ENCODE measurements at places on chromosomes 12 and 14.

DNA sequence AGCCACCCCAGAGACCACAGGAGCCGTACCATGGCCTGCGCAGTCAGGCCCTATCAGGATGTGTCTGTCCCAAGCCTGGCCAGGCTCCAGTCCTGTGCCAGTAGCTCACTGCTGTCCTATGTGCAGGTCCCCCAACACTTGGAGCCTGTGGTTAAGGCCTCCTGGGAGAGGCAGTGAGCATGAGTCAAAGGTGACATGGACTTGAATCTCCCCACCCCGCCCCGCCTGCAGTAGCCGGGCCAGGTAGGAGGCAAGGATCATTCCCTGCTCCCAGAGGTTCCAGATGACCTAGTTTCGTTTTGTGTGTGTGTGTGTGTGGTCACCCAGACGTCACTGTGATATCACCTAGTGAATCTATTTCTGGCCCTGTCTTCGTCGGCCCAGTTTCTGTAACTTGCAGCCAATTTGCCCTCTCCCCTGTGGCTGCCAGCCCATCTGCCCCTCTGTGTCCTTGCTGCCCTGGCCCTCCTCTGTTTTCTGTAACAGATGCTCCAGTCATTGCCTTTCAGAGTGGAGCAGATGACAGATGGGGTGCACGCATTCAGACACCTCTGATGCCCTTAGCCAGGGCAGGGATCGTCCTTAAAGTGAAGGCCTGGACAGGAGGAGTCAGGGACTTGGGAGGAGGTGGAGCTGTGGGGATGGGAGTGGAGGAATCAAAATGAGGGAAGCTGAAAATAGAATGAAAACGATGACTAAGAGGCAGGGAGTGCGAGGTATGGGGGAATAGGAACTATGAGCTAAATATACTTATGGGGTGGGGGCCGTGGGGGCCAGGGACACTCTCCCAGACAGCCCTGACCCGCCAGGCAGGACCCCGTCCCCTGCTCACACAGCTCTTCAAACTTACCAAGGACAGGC lies 37.4 kb downstream of the SLC6A12 start:
- no peak for DNase-seq

- DNase-seq: no peak
Measured at GRCh38 chr14:95659990-95660385, 26.2 kb upstream of the TCL1B start.

DNA sequence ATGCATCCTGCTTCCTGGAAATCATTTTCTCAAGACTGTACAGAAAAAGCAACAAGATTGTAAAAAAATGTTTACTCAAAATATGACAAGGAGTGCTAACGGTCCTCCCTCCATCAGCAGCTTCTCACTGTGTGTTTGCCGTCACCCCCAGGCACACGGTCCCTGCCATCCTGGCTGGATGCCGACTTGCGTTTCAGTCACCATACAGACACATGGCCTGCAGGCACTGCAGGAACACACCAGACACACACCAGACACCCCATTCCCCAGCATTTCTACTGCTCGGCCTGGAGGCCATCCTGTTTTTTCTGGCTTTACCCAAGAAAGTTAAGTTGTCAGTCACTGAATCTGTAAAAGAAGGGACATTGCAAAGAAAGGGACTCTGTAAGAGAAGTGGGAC lies 10.8 kb downstream of the KCNK10 start:
- DNase-seq: no peak

GRCh38 chr14:51180577-51180976 lies 59.5 kb upstream of the TMX1 start:
- DNase-seq: no peak

DNA sequence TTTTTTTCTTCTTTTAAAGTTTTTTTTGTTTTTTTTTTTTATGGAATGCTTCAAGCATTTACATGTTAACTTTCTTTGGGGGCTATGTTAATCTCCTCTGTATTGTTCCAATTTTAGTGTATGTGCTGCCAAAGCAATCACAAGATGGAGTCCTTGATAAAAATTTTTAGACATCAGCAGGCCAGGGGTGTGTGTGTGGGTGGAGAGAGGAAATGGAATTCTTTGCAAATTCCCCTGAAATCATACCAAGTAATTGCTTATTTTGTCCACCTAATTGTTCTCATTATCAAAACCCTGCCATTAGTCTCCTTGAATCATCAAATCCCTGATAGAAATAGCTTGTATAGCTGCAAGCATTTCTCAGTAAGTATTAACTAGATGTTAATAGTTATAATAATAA lies 21.7 kb downstream of the RNF212B start:
- no peak for DNase-seq

- no peak for DNase-seq
Measured at GRCh38 chr12:13599176-13599575, 382.2 kb downstream of the GRIN2B start.

DNA sequence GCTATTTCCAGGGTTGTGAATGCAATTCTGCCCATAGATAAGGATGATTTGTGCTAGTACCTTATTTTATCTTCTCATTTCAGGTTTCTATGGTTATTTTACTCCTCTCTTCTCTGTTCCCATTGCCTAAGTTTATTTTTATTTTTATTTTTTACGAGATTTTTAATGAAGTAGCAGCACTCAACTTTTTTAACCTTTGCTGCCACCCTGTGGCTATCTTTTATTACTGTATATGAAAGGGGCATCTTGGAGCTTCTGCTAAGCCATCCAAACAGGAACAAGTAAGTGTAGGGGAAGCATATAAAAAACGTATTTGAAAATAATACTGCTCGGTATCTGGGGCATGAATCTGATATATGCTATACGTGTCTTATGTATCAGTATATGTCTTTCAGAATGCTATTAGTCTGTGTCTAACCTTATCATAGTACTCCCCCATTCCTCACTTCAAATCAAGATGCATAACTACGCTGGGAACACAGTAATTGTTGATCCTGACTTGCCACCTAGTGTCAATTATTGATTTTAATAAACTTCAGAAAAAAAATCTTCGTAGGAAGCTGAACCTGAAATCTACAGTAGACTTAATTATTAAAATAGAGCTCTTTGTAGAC lies 60.3 kb downstream of the KLRG1 start:
- DNase-seq: peak; percentile 82

DNA sequence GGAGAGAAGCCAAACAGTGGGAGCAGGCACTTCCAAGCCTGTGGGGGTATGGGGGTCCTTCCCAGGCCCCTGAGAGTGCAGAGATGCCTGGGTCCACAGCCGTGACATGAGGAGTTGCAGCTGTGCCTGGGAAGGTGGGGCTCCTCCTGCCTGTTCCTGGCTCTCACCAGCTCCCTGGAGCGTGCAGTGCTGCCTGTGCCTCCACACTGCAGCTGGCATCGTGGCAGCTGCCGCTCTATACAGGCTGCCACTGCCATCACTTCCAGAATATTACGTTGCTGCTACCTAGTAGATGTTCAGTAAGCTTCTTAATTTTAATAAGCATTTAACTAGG lies 223.7 kb downstream of the KCNC2 start:
- DNase-seq: no peak

GRCh38 chr14:65164068-65164824 lies 61.9 kb upstream of the MAX start:
- peak; percentile 68 for DNase-seq

DNA sequence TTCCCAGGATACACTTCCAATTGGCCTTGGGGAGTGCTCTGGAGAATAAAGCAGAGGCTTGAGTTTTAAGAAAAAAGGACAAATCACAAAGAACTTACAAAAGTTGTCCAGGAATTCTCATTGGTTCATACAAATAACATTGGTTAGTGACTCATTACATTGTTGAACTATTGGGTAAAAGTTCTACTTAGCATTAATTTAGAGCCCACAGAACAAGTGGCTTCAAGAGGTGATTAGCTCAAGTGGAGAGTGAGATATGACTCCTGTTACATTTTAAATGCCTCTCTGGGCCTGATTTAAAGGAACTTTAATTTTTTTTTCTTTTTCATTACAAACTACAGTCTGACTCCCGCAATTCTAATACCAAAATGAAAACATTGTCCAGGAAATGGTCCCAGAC lies 72.9 kb downstream of the ASCL4 start:
- DNase-seq: no peak

All from GM23338 (cell line).